DMS79 treated with DMSO at 0.1 percent for 48 hours (cell line): ENCODE measurements at places on chromosomes 6 and 20.

DNA sequence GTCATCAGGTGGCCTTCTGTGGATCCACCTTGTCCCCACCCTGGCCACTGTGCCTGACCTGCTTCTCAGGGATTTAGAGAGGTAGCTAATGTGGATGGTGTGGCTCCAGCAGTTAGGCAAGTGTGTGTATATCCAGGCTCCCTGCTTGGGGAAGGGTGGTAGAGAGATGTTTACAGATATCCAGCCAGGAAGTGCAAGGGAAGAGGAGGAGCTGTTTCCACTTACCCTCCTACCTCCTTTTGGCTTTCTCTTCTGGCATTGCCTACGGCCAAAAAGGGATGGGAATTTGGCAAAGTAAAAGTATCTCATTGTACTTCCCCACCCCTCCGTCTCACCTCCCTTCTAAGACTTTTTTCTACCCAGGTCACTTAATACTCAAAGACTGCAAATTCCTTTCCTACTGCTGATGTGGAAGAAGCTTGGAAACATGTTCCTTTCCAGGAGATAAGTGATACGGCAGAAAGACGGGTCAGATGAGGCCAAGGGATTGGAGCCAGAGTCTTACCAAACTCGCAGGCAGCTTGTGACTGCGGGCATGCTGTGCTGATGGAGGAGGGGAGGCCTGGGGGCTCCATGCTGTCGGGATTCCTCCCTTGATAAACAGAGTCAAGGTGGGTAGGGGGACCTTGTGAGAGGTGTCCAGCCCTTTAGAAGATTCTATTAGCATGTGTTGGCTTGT, 253.4 kb downstream of the PRL start:
- DNase-seq, result no peak

- DNase-seq, result no peak
Observed at GRCh38 chr6:14016935-14017625, 92.3 kb downstream of the RNF182 start.

GRCh38 chr20:33992145-33992922, 1.4 kb upstream of the RALY start:
- peak; percentile 59 for DNase-seq

DNA sequence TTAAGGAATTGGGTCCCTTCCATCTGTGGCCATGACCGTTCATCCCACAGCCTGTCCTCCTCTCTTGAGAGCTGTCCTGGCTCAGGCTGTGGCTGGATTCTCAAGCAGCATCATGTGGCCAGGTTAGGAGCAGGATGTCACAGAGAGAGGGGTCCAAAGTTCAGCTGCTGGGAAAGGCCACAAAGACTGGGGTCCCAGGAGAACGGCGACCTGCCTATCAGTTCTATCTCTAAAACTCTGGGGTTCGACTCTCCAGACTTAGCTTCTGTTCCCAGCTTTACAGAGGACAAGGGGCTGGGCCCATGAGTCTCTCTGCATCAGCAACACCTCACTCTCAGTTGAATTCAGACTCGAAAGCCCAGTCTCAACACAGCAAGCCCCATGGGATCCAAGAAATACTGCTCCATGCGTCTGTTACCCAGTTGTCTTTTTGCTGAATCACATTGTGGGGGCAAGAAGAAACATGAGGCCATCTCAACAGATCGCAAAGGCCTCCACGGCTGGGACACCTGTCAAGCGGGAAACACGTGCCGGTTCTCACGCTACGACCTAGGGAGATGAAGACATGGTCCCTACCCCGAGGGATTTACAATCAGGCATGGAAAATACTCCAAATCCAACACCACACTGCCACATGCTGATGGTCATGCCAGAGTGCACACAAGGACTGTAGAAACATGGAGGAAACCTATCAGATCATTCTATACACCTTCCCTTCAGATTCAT, 95.4 kb downstream of the SLC22A23 start:
- no peak for DNase-seq

- DNase-seq, result no peak
Observed at GRCh38 chr20:46229478-46230105, 78.7 kb downstream of the CDH22 start.

- no peak for DNase-seq
Observed at GRCh38 chr6:166019214-166019613, 148.4 kb downstream of the TBXT start.

GRCh38 chr20:10553326-10553984, 118.3 kb downstream of the SLX4IP start:
- peak; percentile 54 for DNase-seq

DNA sequence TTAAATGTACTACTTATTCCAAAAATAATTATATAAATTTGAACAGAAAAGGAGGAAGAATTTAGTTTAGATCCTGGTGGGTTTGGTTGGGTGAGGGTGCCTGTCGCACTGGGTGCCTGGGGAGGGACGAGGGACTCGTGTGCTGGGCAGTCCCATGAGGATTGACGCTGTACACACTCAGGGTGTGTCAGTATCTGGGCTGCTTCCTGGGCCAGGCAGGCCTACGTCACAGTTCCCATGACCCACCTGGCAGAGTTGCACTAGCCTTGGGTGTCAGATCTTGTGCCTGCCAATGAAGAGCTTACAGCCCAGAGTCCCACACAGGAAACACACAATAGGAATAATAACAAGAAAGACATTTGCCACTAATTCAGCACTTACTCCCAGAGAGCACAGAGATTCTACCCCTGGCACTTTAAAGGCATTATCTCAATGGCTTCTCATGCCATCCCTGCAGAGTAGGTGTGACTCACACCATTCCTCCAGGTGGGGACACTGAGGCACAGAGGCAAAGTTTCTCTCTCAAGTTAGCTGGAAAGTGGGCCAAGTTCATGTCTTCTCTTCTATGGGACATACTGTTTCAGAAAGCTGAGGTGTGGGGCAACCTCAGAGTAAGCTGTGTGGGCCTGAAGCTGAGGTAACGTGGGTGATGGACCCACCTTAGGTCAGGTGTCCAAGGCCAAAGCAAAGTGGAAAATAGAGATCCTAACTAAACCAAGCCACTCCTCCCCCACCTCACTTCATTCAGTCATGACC, 1.3 kb upstream of the SDCBP2 start:
- DNase-seq, result no peak

DNA sequence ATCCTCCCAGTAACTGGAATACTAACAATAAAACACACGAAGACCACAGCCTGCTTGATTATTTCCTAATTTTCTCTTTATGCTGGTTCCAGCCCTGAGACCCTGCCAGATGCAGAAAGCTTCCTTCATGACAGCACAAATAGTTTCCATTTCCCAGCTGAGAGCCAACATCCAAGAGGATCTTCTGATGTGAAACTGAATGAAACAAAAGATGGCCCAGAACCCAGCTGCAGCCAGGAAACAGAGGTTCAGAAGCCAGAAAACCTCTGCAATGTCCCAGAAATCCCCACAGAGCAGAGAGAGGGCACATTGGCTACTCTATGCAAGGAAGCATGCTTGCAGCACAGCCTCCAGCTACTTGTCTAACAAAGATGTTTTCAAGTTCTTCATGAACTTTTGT, 61.8 kb upstream of the PLEKHG1 start:
- no peak for DNase-seq

GRCh38 chr6:88179692-88180091, 13.5 kb upstream of the CNR1 start:
- DNase-seq, result no peak

DNA sequence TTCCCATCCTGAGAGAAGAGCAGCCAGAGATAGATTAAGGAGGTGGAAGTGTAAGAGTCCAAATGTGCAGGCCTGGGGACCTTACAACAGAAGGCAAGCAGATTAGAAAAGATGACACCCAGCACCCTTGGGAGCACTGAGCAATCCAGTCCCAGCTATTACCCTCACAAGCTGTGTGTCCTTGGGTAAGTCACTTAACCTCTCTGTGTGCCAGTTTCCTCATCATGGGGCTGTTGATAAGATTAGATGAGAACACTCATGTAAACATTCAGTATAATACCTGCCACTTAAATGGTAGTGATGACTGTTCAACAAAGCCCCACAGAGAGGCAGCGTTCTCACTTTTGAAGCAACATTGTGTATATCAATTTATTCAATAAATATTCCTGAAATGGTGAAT, 114.8 kb upstream of the CST7 start:
- DNase-seq, result no peak

GRCh38 chr6:12152023-12152970, 137.9 kb upstream of the EDN1 start:
- DNase-seq, result no peak

- no peak for DNase-seq
Observed at GRCh38 chr6:401239-401993, 9.9 kb downstream of the IRF4 start.

GRCh38 chr20:881051-881782, 34.9 kb downstream of the ANGPT4 start:
- no peak for DNase-seq

GRCh38 chr6:128280960-128281359, 239.4 kb downstream of the PTPRK start:
- no peak for DNase-seq

DNA sequence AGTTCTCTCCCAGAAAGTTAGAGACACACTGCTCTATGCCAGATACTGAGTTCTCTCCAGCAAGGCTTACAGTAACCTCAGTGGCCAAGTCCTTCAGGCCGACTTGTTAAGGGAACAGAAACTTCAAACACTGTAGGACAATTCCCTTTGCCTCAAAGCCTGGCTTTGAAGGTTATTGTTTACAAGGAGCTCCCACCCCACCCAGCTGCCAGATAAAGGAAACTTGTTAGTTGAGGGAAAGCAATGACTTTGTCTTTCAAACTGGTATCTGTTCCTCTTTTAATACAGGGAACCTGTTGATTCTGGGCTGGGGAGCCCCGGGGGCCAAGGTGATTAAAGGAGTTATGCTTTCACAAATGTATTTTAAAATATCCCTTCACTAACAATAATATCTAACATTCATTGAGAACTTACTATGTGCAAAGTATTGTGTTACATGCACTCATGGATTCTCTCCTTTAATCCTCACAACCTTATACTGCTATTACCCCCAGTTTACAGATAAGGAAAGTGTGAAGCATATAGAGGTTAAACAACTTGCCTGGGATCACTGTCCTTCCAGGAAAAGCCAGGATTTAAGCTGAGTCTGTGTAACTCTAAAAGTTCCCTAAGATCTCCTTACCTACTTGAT, 27.6 kb upstream of the CDKN1A start:
- DNase-seq, result no peak

GRCh38 chr6:36559011-36559793, 11.9 kb upstream of the STK38 start:
- DNase-seq, result no peak

- DNase-seq, result no peak
Observed at GRCh38 chr20:46359233-46359751, 47.1 kb downstream of the ELMO2 start.

- no peak for DNase-seq
Observed at GRCh38 chr20:46951405-46951804, 56.8 kb downstream of the EYA2 start.

- no peak for DNase-seq
Observed at GRCh38 chr6:105628156-105628860, 225.4 kb upstream of the PREP start.

GRCh38 chr6:169775321-169775720, 23.9 kb downstream of the ERMARD start:
- no peak for DNase-seq

- peak; percentile 42 for DNase-seq
Observed at GRCh38 chr20:1122388-1123315, 4.2 kb downstream of the PSMF1 start.

DNA sequence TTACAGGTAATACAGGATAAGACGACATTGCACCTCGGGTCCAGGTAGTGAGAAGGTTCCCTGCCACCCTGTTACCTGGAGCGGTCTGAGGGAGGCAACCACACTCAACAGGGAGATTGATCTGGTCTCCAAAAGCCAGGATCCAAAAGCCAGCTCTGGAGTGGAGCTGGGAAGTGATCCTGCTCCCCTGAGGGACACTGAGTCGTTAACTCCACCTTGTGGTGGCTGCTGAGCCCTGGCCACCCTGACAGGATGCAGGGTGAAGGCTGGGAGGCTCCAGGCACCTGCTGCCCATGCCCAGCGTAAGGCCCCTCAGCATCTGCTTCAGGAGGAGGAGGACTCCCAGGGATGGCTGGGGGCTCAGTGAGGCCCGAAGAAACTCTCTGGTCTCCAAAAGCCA, 38.7 kb upstream of the SLC22A2 start:
- no peak for DNase-seq

DNA sequence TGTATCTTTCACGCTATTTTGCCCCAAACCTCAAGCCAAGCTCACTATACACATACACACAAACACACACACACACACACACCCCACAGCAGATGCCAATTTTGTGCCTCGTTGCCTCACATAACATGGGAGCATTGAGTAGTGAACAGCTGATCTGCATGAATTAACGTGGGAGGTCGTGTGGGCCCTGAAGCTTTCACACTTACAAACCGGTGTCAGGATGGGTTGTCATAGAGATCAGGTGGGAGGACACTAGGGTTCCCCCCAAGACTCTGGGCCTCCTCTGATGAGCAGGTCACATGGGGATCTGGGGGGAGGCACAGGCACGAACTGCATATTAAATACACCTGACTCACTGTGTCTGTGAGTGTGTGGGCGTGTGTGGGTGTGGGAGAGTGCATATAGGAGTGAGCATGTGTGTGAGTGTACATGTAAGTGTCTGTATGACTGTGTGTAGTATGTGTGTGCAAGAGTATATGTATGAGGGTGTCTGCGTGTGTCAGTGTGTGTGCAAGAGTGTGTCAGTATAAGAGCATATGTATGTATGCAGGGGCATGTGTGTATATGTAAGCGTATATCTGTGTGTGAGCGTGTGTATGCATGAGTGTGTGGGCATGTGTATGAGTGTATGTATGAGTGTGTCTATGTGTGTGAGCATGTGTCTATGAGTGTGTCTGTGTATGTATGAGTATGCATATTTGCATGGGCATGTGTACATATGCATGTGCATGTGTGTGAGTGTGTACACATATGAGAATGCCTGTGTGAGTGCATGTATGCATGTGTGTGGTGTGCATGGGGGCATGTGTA, 370.4 kb downstream of the PREX1 start:
- DNase-seq, result no peak

DNA sequence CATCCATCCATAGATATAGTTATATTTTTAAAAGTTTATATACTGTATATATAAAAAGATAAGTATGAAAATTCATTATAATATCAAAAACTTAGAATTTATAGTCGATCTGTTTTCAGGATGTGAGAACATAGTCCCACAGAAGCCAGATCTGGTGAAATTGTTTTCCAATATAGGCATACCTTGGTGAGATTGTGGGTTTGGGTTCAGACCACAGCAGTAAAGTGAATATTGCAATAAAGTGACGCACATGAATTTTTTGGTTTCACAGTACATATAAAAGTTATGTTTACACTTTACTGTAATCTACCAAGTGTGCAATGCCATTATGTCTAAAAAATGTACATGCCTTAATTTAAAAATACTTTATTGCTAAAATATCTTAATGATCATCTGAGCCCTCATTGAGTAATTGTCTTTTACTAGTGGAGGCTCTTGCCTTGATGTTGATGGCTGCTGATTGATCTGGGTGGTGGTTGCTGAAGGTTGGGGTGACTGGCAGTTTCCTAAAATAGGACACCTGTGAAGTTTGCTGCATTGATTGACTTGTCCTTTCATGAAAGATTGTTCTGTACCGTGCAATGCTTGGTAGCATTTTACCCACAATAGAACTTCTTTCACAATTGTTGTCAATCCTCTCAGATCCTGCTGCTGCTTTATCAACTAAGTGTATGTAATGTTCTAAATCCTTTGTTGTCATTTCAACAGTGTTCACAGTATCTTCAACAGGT, 29.8 kb downstream of the AIG1 start:
- no peak for DNase-seq

GRCh38 chr6:165615636-165616035, 47.4 kb downstream of the PDE10A start:
- no peak for DNase-seq
